ENCODE measurements at places on chromosomes 6 and 20.

DNA sequence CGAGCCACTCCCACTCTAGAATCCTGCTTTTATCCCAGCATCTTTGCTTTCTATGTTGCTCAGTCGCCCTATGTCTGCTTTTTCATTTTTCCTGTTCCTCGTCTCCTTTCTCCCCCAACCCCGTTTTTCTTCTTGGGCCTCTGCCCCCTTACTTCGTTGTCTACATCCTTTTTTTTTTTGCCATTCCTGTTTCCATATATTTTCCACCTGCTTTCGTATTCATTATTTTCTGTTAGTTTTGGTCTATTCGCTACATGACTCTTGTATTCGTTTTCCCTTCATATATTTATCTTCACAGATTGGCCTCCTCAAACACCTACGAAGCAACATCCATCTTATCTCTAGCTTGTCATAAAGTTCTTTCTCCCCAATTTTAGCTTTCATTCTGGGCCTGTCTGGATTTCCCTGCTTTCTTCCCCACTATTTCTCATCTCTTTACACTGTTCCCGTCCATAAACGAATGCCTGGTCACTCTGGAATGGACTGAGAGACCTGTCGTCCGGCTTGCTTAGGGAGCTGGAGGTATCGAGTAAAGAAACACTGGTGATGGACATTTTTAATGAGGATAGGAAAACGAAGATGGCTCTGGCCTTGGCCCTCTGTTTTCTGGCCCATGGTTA is 915 bp downstream of the PRRC2A start:
- no peak for DNase-seq

DNA sequence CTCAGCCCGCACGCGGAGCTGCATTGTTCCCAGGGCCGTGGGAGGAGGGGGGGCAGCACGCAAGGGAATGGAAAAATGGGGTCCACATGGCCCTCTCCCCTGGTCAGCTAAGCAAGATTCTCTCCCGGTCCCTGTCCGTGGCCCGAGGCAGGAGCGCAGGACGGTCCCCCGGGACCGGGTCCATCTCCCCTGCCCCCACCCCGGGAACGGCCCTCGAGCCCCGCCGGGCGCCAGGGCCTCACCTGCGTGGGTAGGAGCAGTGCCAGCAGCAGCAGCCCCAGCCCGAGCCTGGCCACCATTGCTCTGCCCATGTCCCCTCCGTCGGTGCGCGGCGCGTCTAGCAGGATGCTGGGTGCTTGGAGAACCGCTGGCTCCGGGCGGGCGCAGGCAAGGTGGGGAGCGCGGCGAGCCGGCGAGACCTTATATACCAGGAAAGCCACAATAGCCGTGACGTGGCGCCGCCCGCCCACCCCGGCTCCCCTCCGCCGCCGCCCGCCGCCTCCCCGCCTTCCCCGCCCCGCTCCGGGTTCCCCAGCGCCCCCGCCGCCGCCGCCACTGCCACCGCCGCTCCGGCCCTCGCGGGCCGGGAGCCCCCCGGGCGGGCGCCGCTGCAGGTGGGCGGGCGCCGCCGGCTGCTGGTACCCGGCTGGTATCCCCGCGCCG is at the start of gene CD24:
Gene CD24, minus strand, starts transcription at position 394 of the 663 bp plus-strand sequence. Its CDS starts 83 bp downstream, at position 311.
- DNase-seq: no peak

DNA sequence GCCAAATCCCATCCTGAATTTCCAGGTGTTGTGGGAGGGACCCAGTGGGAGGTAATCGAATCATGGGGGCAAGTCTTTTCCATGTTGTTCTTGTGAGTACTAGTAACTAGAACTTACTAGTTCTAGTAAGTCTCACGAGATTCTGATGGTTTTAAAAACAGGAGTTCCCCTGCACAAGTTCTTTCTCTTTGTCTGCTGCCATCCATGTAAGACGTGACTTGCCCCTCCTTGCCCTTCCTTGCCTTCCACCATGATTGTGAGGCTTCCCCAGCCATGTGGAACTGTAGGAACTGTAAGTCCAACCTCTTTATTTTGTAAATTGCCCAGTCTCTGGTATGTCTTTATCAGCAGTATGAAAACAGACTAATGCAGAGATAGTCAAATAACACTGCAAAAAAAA is 122.7 kb upstream of the BEND6 start:
- no peak for DNase-seq

DNA sequence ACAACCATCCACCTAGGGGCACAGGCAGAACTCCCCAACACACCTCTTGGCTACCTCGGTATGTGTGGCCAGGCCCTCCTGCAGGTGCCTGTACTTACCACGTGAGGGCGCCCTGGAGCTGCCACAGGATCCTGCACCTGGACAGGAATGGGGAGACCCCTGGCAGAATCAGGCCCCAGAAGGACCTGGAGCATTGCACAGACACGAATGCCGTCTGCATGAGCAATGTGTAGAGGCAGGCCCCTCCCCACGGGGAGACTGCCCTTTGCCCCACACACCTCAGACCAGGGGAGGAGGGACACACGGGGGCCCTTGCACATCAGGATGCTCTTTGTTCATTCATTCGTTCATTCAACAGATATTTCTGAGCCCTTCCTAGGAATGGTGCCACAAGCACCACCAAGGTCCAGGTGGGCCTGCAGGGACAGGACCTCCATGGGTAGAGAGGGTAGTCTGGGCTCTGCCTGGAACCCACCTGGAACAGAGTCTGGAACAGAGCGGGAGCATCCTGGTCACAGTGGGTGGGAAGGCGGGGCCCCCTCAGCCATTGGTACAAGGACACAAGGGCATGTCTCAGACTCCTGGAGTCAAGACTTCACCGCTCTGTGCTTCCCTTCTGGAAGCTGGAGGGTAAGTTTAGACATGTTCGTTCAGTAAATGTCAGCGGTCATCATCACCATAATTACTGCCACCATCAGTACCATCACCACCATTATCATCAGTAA is 32.3 kb downstream of the YTHDF1 start:
- DNase-seq: peak; percentile 36
